Iris pigment epithelial cell (primary cell): ENCODE measurements at places on chromosomes 4 and X.

DNA sequence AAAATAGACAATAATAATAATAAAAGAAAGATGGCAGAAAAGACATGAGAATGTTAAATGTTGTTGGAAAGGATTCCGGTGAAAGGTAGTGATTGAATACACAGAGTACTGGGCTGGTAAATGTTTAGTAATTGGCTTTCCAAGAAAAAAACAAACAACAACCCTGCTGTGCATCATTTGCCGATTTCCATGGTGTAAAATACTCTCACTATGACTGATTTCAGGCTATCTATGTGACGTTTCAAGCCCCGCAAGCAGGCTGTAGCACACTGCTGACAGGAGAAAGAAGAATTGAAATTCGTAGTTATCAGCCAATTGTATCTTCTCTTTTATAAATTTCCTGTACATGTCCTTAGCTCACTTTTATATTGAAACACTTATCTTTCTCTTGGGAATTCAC is 13.6 kb upstream of the SEPTIN6 start:
- DNase-seq = no peak

DNA sequence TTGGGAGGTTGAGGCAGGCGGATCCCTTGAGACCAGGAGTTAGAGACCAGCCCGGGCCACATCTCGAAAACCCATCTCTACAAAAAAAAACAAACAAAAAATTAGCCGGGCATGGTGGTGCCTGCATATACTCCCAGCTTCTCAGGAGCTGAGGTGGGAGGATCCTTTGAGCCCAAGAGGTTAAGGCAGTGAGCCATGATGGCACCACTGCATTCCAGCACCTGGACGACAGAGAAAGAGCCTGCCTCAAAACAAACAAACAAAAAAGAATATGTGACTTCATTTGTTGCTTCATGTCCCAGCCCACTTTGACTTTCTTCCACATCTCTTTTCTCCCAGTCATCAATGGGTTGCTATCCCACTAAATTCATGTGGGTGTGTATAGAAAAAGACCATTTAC is 79.7 kb downstream of the BCOR start:
- DNase-seq = no peak

- DNase-seq = no peak
Observed at GRCh38 chrX:136662104-136662503, 14.1 kb downstream of the CD40LG start.

DNA sequence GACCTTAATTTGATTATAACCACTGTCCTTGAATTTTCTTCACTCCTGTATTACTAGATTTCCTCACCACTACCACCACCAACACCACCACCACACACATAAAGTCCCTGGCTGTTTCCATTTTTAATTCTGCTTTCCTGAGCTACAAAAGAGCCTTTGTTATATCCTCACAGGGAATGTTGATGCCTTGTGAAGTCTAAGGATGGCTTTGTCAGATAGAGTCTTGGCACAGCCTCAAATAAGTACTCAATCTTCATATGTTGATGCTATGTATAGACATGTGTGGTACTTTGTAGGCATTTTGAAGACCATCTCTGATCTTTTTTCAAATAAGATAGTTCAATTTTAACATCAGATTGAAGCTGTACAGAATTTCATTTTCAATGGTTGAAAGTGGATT is 1016.7 kb upstream of the LCORL start:
- no peak for DNase-seq

DNA sequence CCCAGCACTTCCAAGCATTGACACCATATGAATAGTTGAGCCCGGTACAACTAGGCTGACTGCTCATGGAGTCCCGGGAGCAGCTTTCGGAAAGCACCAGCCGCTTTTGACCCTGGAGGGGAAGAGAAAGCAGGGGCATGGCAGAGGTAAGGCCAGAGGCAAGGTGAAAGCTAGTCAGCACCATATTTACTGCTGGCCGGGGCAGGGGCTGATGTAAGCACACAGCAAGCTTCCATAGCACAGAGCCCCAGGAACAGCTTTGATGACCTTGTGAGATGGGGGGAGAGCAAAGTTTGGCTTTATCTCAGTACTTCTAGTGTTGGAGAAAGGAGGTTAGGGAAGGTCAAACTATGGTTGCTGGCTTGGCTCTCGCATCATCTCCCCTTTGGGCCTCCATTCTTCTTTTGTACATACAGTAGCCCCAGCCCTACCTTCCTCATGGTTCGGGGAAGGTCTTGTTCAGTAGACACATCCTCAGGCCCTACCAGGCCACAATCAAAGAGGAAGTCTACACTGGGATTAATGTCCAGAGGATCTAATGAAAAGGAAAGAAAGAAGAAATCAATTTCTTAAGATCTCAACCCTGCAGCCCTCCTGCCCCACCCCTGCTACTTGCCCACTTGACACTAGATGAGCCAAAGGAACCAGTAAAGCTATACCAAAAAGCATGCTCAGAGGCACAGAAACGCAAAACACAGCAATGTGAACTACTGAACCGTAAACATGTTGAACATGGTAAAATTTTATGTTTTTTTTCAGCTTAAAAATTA is 9.4 kb downstream of the ZMYM3 start:
- DNase-seq = no peak

DNA sequence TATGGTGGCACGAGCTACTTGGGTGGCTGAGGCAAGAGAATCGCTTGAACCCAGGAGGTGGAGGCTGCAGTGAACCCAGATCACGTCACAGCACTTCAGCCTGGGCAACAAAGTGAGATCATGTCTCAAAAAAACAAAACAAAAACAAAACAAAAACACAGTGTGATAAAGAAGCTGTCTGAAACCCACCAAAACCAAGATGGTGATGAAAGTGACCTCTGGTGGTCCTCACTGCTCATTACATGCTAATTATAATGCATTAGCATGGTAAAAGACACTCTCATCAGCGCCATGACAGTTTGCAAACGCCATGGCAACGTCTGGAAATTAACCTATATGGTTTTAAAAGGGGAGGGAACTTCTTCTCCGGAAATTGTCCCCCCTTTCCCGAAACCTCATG is 29.4 kb upstream of the OPHN1 start:
- DNase-seq = peak; percentile 27

GRCh38 chr4:103008875-103009729 is 10.4 kb downstream of the SLC9B1 start:
- DNase-seq = peak; percentile 75

DNA sequence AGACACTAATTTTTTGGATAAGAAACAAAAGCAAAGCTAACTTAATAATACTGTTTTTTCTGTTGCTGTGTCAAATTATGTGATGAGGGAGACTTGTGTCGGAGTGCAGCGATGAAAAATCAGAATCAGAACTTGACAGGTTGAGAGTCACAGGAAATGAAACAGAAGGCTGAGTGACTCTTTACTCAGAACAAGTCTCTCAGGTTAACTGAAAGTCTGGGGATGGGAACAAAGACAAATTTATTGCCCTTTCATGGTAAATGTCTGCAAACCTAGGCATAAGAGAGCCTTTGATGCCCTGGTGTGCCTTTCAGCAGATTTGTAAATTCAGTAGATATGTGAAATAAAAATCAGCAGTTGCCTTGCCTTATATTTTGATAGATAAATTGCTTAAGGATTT is 96.0 kb downstream of the ADGRL3 start:
- DNase-seq = no peak

DNA sequence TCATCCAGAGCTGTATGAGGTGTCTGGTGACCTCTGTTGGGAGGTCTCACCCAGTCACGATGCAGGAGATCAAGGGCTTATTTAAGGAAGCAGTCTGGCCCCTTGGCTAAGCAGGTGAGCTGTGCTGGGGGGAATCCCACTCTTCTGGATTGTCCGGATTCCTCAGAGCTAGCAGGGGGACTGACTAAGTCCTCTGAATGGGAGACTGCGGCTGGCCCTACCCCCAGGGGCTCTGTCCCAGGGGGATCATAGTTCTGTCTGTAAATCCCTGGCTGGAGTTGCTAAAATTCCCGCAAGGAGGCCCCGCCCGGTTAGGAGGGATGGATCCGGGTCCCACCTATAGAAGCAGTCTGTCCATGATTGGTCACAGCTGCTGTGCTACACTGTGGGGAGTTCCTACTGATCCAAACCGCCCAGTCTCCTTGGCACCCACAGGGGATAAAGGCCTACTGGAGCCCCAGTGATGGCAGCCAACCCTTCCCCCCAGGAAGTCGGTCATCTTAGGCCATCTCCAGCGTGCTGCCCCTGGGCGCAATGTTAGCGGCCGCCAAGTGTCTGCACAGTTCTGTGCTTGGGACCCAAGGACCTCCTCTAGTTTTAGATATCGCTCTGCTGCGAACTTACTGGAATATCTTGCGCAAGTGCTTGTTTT is 118.2 kb upstream of the KLF8 start:
- DNase-seq = no peak

DNA sequence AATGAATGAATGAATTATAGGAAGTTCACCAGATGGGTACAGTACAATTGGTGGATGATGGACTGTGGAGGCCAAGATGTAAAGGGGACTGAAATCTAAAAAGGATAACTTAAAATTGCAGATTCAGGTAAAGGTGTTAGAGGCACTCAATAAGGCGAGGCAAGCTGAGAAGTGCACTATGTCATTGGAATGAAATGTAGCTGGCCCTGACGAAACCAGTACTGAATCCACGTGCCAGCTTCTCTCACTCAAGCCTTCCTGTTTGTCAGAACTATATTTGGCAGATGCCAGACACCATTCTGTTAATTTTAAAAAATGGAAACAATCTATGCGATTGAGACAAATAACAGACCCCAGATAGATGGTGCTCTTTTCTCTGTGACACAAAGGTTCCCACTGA is 1039.1 kb upstream of the TENM3 start:
- no peak for DNase-seq

DNA sequence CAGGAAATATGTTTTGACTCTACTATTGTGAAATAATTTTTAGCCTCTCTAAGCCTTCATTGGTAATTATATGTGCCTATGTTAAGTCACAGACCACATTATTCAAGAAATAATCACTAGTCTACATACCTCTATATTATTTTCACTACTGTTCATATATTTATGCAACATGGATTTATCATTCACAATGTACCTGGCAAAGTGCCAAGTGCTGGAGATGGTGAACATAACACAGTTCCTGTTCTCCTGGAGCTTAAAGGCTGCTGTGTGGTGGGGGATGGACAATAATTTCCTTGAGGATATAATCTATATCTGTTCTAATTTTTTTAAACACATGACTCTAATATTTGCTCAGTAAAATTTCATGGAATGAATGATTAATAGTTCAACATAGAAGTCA is 527.7 kb upstream of the CXorf51A start:
- no peak for DNase-seq

DNA sequence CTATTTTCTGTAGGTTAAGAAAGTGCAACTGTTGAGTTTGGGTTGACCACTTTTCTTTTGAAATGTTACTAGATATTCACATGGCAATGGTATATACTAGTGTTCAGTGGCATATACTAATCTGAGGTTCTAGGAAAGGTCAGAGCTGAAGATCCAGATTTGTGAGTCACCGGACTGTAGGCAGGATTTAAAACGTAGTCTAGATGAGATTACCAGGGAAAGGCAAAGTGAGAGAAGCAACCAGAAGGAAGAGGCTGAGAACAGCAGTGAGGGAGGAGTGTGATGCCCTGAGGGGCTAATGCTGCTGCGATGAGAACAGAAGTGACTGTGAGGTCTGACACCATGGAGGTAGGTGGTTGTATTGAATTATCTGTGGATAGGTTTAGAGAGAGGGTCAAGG is 9.7 kb upstream of the PLA2G12A start:
- DNase-seq = peak; percentile 57

DNA sequence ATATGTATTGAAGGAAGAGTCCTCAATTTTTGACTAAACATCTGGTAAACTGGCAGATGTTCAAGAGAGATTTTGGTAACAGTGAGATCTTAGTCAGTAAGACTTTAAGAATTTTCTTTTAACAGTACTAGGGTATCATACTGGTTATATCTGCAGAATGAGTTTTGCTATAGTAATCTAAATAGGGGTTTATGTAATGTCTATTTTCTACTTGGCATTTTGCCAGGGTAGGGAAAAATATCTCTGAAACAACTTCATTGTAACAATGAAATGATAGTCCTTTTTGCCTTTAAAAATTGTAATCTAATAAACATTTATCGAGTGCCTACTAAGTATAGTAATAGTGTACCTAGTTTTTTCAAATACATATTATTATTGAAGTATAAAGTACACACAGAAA is 32.1 kb downstream of the XK start:
- DNase-seq = no peak

DNA sequence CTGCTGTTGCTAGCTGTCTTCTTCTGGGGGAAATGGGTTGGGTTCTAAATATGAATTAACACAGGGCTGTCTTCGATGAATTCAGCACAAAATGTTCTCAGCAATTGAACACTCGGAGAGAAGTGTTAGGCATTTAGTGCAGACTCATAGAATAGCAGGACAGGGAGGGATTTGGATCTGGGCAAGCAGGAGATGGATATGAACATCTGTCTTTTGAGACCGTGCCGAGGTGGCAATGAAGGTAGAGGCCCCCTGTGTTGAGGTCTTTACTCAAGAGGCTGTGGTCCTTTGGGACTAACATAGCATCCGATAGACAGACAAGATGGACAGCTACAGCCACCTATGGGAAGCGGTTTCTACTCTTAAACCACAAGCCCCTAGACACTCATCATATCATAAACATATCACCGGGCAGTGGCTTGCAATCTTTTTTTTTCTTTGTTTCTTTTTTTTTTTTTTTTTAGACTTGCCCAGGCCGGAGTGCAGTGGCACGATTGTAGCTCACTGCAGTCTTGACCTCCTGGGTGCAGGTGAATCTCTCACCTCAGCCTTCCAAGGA is 6.7 kb downstream of the CD99 start:
- peak; percentile 66 for DNase-seq

DNA sequence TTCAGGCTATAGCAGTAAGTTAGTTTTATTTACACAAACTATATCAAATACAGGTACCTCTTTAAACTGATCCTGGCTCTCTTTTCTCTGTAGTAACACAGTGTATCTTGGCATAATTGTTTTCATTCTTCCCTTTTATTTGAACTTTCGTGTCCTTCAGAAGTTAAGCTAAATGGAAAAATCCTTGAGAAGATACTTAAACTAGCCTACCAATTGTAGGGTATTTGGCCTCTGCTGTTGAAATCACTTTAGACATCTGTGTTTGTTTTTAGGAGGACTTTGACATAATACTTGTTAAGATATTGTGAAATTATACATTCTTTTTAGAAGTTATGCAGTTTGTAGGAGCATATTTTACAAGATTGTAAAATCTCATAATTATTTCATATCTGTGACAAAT is 90.3 kb upstream of the GK2 start:
- DNase-seq = no peak

- no peak for DNase-seq
Observed at GRCh38 chr4:68927165-68927564, 24.4 kb downstream of the UGT2A3 start.
